ENCODE measurements at places on chromosomes 1 and 21.
A peak's percentile ranks its signal among the peaks of the same experiment; 100 is the strongest.

GRCh38 chr1:174153085-174153824 lies 6.1 kb upstream of the RABGAP1L start:
- DNase-seq: no peak

- DNase-seq: no peak
Measured at GRCh38 chr1:204882479-204882878, 11.8 kb downstream of the NFASC start.

DNA sequence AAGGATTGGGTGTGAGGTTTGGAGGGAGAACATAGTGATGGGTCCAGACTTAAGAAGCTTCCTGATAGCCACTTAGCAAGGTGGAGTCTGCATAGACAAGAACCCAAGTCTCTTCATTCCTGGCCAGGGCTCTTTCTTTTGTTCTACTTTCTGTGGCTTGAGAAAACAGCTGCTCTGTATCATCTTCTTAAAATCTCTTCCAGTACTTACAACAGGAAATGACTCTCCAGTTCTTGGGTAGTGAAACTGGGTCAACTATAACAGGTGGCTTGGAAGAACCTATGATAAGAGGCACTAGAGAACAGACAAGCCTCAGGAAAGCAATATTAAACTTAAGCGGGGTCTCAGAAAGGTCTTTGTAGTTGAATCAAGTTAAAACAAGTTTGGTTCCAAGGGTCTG lies 148.1 kb upstream of the USP24 start:
- no peak for DNase-seq

- no peak for DNase-seq
Measured at GRCh38 chr1:161510477-161510876, 5.2 kb downstream of the FCGR2A start.

DNA sequence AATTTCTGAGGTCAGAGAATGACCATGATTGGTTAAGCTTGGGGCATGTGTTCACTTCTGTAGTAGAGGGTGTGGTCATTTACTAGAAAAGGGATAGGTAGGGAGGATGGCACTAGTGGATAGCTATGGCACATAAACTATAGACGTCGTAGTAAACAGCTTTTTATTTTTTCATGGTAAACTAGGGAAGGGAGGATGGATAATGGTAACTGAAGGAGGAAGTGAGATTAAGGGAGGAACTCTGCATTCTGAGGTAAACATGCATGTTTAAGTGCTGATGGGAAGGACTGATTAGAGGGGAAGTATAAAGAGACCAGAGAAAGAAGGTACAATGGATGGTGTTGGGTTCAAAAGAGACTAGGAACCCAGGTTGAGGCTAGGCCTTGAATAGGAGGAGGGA lies 26.9 kb downstream of the PTGS2 start:
- no peak for DNase-seq

DNA sequence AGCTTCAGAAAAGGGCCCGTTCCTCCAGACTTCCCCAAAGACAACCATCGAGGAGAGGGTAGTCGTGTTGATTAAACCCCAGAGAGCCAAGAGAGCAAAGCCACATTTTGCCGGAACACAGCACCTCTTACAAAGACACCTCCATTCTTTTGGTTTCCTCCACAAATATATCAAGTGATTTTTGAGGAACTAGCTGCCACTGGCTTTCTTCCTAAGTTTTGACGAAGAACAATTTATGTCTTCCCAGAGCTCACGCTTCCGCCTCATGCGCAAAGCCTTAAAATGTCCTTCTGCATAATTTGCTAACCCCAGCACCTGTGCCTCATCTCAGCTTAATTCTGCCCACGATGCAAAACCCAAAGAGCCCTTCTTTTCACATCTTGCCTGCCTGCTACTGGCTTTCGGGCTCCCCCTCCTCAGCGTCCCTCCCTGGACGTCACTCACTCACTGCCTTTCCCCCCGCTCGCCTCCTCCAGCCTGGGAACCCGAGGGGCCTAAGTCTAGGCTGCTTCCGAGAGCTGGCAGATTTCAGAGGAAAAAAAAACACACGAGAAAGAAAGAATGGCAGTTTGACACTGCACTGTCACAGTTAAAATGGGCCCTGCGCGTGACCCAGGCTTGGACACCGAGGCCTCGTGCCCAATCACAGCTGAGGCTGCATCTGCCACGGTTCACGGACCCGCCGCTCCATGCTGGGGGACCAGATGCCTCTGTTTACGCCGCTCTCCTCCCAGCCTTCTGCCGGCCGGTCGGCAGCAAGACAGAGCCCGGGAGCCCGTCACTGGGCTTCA lies 77.6 kb upstream of the IFNAR2 start:
- no peak for DNase-seq

GRCh38 chr1:168234846-168235547 lies 9.2 kb downstream of the SFT2D2 start:
- DNase-seq: peak; percentile 36

GRCh38 chr1:68330391-68330790 lies 98.1 kb upstream of the WLS start:
- no peak for DNase-seq

DNA sequence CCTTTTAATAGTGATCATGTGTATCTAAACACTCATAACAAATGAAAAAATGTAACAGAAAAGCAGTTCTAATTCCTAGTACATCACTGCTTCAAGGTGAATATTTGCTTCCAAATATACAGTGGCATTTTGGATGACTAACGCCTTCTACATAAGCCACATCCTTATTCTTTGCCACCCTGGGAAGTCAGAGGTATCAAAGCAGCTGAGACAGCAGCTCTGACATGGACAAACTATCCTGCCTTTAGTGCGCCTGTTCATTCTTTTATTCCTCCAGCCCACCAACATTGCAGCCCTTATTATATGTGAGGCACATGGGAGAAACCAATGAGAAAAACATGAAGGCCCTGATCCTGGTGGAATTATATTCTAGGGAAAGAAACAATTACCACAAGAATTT lies 183.0 kb downstream of the APP start:
- no peak for DNase-seq

GRCh38 chr1:60947367-60947766 lies 135.0 kb upstream of the NFIA start:
- DNase-seq: no peak

DNA sequence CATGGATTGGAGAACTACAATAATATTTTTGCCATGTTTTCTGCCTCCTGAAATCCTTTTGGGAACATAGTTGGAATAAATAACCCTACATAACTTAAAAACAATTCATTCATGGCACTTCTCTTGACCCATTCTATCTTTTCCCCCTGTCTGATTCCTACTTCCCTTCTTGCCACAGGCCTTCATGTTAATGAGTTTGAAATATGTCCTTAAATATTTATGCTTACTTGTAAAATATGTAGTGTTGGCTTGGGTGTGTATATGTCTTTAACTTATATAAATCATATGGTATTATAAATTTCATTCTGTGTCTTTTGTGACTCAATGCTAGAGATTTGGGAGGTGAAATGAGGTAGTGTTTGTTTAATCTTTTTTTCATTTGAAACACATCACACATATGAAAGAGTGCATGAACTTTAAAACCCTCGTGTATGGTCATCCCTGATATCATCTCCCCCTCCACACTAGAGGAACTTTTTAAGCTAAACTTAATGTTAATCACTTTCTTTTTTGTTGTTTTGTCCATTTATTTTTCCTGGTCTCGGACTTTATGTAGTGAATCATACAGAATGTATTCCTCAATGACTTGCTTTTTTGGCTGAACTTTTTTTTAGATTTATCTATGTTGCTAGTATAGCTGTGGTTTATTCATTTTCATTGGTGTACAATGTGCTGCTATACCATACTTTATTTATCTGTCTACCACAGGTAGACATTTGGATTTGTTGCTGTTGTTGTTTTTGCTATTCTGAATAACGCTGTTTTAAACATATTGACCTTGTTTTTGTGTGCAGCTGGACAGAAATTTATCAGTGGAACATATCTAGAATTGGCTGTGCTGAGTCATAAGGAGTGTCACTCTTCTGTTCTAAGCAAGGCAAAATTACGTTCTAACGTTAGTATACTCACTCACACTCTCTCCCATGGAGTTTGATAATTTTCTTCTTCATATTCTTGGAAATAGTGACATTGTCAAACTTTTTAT lies 441.6 kb downstream of the PLPP3 start:
- no peak for DNase-seq

DNA sequence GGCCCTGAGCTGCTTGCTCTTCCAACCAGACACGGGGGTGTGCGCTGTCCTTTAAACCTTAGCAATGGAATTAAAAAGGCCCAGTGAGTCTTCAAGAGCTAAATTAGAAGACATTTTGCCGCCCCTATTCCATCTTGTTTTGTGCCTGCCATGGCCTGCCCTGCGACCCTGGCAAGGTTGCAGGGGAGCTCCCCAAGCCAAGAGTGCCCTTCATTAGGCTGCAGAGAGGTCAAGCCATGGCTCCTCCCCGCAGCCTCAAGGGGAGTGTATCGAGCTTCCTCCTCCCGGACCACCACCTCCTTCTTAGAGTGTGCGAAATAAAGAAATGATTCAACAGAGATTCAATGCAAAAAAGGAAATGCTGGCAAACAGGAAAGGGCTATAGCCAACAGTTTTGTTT lies 256.2 kb downstream of the DYRK1A start:
- DNase-seq: no peak

- no peak for DNase-seq
Measured at GRCh38 chr1:117372863-117373412, 5.7 kb downstream of the MAN1A2 start.

GRCh38 chr21:34877485-34878128 lies 171.5 kb downstream of the RUNX1 start:
- no peak for DNase-seq

DNA sequence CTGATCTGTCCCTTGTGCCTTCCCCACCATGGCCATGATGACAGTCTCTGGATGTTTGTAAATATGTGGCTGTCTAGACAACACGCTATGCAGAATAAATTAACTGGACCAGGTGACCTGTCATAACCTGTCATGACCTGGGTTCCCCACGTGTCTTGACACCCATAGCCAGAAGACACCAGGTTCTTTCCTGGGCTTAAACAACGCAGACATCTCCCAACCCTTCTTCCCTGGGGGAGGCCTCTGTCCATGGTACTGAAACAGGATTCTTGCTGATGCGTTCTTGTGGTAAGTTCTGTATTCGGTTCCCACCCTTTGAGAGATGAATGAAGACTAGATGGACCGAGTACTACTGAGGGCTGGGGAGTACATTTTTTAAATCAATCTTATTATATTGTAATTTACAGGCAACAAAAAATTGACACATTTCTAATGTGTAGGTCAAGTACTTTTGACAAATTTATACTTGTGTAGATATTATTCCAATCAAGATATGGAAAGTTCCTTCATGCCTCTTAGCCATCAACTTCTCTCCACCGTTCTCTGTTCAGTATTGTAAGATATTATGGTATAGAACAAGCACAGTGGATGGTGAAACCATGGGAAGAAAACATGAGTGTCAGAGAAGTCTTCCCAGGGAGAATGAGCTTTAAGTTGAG lies 738.8 kb downstream of the PTPRU start:
- DNase-seq: no peak

DNA sequence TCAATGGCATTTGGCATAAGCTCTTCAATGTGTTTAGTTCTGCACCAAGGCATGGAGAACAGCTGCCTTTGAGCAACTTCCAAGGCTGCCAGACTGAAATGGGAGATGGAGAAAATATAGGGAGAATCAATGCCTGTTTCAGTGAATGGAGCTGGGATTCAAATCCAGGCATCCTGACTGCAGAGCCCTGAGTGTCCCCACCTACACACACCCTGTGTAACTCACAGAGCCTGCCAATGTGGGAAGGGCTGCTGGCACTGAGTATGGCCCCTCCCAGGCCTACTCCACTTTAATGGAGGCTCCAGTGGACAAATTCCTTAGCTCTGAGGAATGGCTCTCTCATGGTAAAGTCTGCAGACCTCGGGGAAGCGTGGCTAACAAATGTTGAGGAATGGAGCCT lies 145.6 kb upstream of the TNR start:
- DNase-seq: no peak

DNA sequence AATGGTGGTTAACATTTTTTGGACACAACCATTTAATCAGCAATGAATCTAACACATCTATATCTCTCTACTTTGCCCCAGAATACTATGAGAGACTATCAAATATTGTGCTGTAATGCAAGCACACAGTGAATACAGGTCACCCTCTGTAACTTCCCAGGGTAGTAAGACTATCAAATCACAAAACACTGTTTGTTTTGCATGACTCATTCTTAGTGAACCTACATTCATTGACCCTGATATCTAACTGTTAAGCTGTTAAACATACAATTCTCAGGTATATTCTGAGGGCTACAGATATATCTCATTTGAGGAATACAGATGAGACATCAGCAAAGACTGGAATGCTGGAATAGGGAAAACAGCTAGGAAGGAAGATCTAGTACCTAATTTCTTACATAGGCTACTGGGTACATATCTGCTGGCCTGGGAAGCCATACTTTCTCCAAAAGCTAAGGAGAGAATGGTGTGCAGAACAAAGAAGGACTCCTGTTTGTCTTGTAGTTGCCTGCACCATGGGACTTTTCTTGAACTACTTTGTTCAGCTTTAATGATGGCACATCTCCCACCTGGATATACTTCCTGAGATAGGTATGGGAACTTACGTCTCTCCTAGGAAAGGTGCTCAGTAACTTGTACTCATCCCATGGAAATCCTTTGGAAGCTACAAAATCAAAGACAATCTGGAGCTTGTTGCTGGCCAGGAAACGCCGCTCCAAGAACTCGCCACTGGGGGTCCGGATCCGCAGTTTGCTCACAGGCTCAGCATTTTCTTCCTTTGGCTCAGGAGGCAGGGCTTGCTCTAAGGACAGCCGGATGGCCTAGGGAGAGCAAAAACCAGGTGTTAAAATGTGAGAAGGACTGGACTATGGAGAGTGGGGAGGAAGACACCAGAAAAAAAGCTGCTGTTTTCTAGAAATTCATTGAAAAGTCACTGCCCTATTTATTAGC lies 51.9 kb upstream of the DMRTA2 start:
- no peak for DNase-seq

- no peak for DNase-seq
Measured at GRCh38 chr1:41689558-41689981, 205.1 kb upstream of the EDN2 start.

DNA sequence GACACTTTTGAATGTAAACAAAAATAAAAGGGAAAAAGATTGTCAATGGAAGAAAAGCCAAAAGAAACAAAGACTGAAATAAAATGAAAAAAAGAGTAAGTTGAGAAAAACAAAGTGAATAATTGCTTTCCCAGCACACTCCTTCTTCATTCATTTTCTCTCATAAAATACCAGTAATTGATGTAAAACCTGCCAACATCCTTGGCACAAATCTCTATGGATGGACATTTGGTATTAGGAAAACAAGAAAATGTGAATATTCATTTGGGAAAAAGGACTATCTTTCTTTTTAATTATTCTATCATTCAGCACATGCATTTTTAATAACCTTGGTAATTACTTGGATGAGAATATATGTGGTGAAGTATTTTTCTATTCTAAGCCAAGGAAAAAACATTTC lies 204.4 kb upstream of the TNR start:
- DNase-seq: no peak

GRCh38 chr1:24157918-24158481 lies 15.1 kb upstream of the IL22RA1 start:
- DNase-seq: no peak
